ENCODE measurements at places on chromosomes 2 and 18.

DNA sequence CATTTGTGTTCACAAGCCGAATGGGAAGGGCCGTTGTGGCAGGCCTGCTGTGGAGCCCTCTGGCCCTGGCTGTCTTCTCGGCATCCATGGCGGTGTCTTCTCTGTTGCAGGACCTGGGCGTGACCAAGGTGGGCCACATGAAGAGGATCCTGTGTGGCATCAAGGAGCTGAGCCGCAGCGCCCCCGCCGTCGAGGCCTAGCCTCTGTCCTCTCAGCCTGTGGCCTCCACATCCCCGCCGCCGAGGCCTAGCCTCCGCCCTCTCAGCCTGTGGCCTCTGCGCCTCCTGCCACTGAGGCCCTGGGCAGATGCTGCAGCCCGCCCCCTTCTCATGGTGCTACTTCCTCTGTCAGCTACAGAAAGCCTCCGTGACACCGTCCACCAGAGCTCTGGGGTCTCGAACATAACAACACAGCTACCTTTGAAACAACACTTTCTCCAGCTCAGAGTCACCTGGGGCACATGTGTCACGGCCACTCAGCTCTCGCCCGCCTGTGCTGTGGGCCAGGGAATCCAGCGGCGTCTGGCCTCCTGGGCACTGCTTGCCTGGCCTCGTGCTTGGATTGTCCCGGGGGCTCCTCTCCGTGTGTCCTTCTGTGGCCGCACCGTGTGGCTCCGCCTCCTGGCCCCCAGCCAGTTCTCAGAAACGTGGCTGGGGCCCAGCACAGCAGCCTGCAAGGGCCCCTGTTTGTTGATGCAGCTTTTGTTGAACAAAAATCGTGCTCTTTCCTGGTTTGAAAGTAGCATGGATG is 97.1 kb downstream of the USP40 start:
- DNase-seq = no peak

DNA sequence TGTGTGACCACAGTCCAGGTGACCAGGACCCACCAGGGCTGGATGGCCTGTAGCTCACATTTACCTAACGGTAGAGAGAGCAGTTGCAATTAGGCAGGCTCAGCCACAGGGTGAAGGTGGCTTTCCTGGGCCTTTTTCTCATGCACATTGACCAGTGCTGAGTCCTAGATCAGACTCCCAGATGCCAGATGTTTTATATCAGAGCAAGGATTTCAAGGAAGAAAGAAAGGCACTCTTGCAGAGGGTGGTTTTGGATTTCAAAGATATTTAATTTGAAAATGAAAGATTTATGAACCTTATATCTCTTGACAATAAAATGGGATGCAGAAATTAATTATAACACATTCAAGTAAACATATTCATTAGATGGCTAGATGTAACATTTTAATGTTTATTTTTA is 694.2 kb upstream of the GYPC start:
- no peak for DNase-seq

GRCh38 chr18:415047-415446 is 85.5 kb downstream of the COLEC12 start:
- DNase-seq = no peak

DNA sequence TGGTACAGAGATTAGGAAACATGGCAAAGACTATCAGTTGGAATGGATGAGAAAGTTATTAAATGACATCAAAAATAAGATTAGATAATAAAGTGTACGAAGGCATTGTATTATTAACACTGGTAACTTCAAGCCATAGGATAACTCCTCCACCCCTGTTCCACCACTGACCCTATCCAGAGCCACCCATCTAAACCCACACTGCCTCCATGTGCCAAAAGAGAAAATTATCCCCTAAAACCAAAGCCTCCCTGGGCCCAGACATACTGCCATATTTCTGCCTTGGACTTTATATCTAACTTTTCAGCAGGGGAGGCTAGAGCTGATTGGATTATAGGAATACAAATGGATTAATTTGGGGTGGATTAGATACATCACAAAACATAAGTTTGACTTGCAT is 443.7 kb downstream of the BCL11A start:
- no peak for DNase-seq

DNA sequence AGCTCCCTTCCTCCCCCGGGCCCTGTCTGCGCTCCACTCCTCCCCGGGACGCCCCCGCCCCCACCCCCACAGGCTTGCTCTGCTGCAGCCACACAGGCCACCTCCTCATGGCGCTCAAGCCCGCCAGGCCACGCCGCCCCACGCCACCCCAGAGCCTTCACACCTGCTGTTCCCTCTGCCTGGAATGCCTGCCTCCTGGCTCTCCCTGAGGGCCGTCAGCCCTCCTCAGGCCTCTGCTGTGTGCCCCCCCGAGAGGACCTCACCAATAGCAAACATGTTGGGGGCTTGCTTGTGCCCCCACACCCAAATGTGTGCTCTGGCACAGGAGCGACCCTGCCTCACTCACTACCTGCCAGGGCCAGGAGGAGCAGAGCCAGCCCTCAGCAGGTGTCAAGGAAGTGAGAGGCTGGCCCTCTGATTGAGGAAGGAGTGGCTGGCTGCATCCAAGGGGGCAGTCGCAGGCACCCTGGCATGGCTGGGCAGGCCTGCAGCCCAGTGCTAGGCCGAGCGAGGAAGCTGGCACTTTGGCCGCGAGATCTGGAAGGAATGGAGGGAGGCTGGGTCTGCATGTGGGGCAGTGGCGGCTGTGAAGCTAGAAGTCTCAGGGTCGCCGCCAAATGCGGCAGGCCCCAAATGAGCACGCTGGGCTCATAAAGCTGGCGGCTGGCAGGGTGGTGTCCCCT is 86.5 kb downstream of the INHBB start:
- DNase-seq = no peak

GRCh38 chr2:230722207-230722885 is 9.7 kb downstream of the CAB39 start:
- no peak for DNase-seq

DNA sequence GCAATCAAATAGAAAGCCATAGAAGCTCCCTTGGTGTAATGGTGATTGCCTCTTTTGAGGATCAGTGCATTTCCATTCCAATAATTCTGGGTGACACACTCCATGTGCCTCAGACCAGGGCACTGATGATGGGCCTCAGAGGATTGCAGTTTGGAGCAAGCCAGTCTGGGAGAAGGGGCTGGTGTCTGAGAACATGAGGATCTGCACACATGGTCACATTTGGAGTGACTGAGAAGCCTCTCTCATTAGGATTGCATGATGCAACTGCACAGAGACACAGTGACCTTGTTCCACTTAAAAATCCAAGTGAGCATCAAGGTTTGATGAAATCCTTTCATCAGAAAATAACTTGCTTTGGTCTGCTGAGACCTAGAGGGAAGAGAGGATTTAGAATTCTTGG is 216.4 kb downstream of the ANKRD30B start:
- no peak for DNase-seq

- DNase-seq = no peak
Observed at GRCh38 chr2:1136846-1137245, 186.2 kb downstream of the SNTG2 start.

DNA sequence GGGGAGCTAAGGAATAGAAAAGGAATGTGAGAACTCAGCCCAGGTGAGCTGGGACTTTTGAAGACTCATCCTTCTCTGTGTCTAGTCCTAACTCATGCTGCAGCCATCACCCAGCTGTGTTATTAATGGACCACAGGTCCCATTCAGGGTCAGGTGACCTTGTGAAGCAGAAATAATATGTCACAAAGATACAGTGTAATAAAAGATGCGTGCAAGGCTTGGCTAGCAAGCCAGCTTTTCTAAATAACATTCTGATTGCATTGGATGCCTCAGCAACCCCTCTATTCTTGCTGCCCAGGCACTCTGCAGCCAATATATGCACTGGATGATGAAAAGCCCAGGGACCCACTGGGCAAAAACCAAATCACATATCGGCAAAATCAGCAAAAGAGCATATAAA is 393.1 kb upstream of the PIK3C3 start:
- DNase-seq = no peak

DNA sequence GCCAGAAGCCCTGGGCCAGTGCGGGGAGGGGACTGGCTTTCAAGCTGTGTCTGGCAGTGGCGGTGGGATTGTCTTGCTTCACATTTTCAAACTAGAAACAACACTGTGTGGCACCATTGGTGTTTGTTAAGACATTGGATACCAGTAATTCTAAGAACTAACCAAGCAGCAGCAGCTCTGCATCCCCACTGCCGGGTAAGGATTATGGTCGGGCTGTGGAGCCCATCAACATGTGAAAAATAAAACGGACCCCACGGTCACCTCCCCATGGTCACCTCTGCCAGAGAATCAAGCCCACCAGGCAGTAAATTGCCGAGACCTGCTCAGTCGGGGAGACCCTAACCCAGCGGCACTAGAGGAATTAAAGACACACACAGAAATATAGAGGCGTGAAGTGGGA is 65.3 kb downstream of the C18orf63 start:
- no peak for DNase-seq

GRCh38 chr18:11149441-11150270 is at the start of gene PIEZO2:
Gene PIEZO2, minus strand, starts transcription at chr18:11149569. Its CDS starts 981 bp downstream, at chr18:11148588.
- DNase-seq = peak; percentile 43

DNA sequence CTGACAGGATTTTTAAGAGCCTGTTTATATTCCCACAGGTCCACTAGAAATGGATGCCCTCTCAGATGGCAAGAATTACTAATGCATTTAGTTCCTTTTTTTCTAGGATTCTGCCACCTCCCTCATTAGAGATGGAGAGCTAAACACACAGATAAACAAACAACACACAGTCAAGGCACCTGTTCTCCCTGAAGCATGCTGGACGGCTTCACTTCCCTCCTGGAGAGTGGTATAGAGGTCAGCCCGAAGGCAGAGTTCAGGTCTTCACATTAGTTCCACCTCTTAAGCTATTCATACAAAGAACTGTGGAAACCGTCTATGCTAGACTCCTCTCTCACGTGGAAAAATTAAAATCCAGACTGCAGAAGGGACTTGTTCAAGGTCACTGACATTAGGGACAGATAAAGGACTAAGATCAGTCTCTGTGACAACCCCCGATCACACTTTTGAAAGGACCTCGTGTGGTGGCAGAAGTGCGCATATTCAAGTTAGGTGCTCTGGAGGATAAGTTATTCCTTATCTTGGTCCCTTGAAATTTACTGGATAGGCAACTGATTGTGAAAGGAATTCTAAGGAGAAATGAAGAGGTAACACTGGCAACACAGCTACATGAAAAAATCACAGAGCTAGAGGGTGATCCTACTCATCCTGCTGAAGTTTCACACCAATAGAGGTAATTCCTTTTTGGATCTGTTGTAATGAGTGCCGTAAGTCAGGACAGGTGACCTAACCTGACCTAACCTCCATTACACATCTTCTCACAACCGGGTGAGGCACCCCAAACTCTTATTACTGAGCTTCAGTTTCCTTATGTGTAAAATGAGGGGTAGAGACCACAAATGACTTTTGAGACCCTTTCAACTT is 75.1 kb downstream of the SPRED2 start:
- no peak for DNase-seq

- no peak for DNase-seq
Observed at GRCh38 chr2:158006961-158007719, 94.5 kb upstream of the UPP2 start.

DNA sequence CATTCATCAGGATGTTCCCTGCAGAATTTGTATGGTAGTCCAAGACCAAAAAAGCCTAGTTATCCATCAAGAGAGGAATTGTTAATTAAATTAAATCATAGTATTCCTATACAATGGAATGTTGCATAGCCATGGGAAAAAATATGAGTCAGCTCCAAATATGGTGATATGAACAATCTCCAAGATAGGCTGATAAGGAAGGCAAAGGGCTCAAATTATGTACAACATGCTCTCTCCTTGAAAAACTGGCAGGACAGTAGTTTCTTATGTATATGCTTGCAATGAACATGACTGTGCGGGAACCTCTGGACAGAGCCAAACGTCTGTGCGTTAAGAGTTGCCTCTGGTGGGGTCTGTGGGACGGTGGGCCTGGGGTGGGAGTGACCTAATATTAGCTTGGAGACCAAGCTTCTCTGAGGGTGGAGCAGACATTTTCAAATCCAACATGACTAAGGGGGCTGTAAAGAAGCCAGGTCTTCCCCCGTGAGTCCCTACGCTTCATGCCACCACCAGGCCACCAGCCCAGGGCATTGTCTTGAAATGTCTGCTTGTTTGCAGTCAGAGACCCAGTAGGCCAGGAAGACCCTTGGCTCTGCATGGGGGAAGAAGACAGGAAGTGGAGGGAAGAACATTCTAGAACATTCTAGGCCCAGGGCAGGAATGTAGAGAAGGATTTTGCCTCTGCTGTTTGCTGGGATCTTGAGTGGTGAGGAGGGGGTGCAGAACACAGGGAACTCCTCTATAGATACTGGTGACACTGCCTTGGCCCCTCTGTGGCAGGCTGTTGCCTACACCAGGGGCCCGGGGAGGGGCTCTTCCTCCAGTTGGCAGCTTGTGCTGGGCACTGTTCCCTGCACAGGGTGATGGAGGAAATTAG is 244.0 kb upstream of the HS6ST1 start:
- DNase-seq = no peak

DNA sequence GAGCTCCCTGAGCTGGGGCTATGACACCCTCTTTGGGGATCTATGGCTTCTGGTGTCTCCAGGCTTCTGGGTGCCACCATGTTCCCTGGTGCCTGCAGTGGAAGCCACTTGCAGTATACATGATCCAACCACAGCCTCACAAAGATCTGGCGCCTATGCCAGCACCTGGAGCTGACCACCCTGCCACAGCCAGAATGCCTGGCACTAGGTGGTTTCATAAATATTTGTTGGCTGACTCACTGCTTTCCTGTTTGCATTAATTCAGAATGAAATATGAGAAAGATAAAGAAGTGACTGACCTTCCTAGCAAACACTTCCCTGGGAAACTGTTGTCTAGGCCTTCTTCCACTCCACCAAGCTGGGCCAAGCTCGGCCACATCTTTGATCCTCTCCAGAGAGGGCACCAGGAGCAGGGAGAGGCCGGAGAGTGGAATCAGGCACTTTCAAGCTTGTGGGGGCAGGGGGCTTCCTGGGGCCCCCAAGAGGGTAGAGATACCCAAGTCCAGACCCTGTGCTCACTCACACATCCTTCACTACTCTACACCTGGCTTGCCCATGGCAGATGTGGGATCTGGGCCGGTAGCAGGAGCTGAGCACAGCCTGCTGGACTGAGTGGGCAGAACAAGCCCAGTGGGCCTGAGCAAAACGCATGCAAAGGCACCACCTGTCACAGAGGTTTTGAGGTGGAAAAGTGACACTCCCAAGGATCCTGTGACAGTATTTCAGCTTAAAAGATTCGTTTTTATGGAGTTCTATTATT is 565.7 kb downstream of the SLC4A3 start:
- DNase-seq = no peak

GRCh38 chr2:168156661-168157060 is 90.7 kb downstream of the STK39 start:
- DNase-seq = no peak

GRCh38 chr2:234468503-234468902 is 28.4 kb downstream of the ARL4C start:
- DNase-seq = no peak

Data from GM18507 (cell line).